Large intestine (tissue), 12 donors: ENCODE measurements at places on chromosomes 2 and 18. TPM values are rescaled to one million over a fixed set of nuclear protein-coding genes. Genes with fewer than 3 reads are reported as not detected.

Gene ASAP2
- 20.0 TPM for polyA plus RNA-seq

Gene DCC
- 0.58 TPM for polyA plus RNA-seq

Gene COL3A1
- 1,077 TPM for polyA plus RNA-seq

GRCh38 chr2:176419591-176420071 lies 150.4 kb downstream of the MTX2 start:
- no peak for DNase-seq

Gene CRYGD
- polyA plus RNA-seq = 0.52 TPM

- no peak for DNase-seq
Observed at GRCh38 chr2:140091926-140092325, 1311.7 kb upstream of the NXPH2 start.

GRCh38 chr2:234823877-234824376 lies 127.9 kb upstream of the SH3BP4 start:
- peak; percentile 31 for DNase-seq

Gene MYCN
- polyA plus RNA-seq = 17.9 TPM

Gene KCNK3
- polyA plus RNA-seq = 3.3 TPM

DNA sequence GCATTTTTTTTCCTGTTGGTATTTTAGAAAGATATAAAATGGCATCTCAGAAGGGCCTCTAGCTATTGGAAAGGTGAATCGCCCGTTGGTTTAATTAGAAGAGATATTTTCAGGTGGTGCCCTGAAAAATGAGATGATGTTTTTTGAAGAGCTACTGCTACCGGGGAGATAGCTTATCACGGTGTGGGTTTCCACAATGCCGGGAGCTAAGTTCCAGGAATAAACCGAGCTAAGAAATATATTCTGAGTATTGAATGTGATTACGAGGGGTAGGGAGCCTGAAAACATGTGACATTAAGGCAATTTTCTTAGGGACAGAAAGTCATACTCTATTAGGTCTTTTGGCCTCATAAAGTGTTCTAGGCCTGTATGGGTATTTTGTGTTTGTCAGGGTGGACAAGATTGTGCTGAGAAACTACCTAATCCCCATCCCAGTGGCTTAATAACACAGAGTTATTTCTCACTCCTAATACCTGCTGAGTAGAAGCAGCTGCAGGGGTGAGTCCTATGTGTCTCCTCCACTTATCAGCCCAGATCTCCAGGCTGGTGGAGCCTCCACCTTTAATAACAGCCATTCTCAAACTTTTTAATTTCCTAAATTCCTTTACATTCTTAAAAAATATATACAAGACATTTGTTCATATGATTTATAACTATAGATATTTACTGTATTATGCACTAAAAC lies 150.2 kb downstream of the LRRTM1 start:
- no peak for DNase-seq

Gene ITGB6
- polyA plus RNA-seq = 11.5 TPM

Gene TET3
- polyA plus RNA-seq = 18.1 TPM

GRCh38 chr2:212489719-212490346 lies 48.8 kb downstream of the ERBB4 start:
- no peak for DNase-seq

DNA sequence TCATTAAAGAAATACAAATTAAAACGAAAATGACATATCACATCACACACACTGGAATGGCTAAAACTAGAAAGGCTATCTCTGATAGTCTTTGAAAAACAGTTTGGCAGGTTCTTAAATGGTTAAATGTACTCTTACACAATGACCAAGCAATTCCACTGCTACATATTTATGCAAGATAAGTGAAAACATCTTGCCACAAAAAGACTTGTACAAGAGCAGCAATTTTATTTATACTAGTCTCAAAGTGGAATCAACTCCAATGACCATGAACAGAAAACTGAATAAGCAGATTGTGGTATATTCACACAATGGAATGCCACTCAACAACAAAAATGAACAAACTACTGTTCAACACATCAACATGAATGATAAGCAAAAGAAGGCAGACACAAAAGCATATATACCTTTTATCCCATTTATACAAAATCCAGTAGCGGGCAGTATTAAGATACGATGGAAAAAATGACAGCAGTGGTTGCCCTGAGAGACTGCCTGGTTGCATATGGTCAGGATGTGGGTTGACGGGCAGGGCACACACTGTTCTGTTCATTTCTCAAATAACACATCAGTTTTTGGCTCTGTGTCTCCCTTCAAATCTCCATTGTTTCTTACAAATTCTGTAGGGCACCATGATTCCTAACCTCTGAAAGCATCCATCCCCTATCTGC lies 25.4 kb downstream of the SP100 start:
- DNase-seq = no peak

DNA sequence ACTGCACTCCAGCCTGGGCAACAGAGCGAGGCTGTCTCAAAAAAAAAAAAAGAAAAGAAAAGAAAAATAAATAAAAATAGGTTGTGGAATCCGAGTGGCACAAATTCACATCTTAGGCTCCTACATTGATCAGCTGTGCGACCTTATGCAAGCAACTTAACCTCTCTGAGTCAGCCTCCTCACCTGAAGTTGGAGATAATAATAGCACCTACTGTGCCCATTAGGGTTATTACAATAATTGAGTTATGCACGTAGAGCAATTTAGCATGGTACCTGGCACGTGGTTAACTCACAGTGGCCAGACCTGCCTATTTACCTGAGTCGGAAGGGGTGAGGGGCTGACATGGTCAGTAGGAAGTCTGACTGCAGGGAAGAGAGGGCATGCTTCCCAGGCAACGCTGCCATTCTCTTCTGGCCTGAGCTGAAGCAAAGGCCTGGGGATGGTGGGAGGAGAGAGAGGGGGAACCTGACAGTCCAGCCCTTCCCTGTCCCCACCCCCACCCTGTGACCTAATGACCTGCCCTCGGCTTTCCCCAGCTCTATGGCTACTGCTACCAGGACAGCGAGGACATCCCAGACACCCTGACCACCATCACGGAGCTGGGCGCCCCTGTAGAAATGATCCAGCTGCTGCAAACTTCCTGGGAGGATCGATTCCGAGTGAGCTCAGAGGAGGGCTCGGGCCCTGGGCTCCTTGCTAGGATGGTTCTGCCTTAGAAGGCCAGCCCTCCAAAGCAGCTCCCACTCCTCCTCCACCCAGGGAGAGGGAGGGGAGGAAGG lies 5.1 kb downstream of the PKDCC start:
- DNase-seq = peak; percentile 78

- no peak for DNase-seq
Observed at GRCh38 chr2:180033993-180034894, 27.1 kb upstream of the CWC22 start.

- DNase-seq = no peak
Observed at GRCh38 chr2:146912536-146912935, 932.3 kb upstream of the ACVR2A start.

Gene CDKL4
- 0.10 TPM for polyA plus RNA-seq

- DNase-seq = no peak
Observed at GRCh38 chr2:237626813-237627440, 460 bp upstream of the LRRFIP1 start.

Gene STON1
- polyA plus RNA-seq = 10.1 TPM

Gene TXNL4A
- 74.9 TPM for polyA plus RNA-seq

Gene TWIST2
- polyA plus RNA-seq = 4.9 TPM
